ENCODE measurements at places on chromosomes 2 and 18. TPM values are rescaled to one million over a fixed set of nuclear protein-coding genes. Genes with fewer than 3 reads are reported as not detected.

The SERPINB13 gene
- polyA plus RNA-seq: not detected

The MYO3B gene
- not detected for polyA plus RNA-seq

The ZSCAN30 gene
- 36.9 TPM for polyA plus RNA-seq

The TMEM178A gene
- polyA plus RNA-seq: 13.4 TPM

The FBLN7 gene
- polyA plus RNA-seq: 2.8 TPM

The NEMP2 gene
- 5.7 TPM for polyA plus RNA-seq

The TMEM37 gene
- 7.6 TPM for polyA plus RNA-seq

The KIF1A gene
- 4.3 TPM for polyA plus RNA-seq

The FBXO48 gene
- 1.3 TPM for polyA plus RNA-seq

The DSG4 gene
- polyA plus RNA-seq: not detected

The SEPTIN2 gene
- 695 TPM for polyA plus RNA-seq

The DPP10 gene
- polyA plus RNA-seq: 0.61 TPM

The NEU2 gene
- not detected for polyA plus RNA-seq

The MEP1B gene
- 0.34 TPM for polyA plus RNA-seq

The STK17B gene
- 2.6 TPM for polyA plus RNA-seq

The FER1L5 gene
- polyA plus RNA-seq: 2.6 TPM

The ABCG8 gene
- not detected for polyA plus RNA-seq

The PROKR1 gene
- polyA plus RNA-seq: not detected

The MFSD6 gene
- 0.64 TPM for polyA plus RNA-seq

The AOX1 gene
- not detected for polyA plus RNA-seq

The ZNF385B gene
- 8.2 TPM for polyA plus RNA-seq

The POTEE gene
- 10.1 TPM for polyA plus RNA-seq

The CDK15 gene
- not detected for polyA plus RNA-seq

The CDK5R2 gene
- 0.22 TPM for polyA plus RNA-seq

The GEN1 gene
- polyA plus RNA-seq: 4.3 TPM

The INHBB gene
- not detected for polyA plus RNA-seq

The ALPP gene
- polyA plus RNA-seq: not detected

The REG3G gene
- not detected for polyA plus RNA-seq

The ALLC gene
- polyA plus RNA-seq: not detected

The NR4A2 gene
- 0.35 TPM for polyA plus RNA-seq
